ENCODE measurements at places on chromosomes 6 and 20. TPM values are rescaled to one million over a fixed set of nuclear protein-coding genes. Genes with fewer than 3 reads are reported as not detected.

The CALHM5 gene
- total RNA-seq = 1.3 TPM

The ZNF334 gene
- 12.2 TPM for total RNA-seq

The CASS4 gene
- total RNA-seq = 0.22 TPM

The NKX2-2 gene
- not detected for total RNA-seq

The GPR6 gene
- not detected for total RNA-seq
